ENCODE measurements at places on chromosomes 3 and 15. TPM values are rescaled to one million over a fixed set of nuclear protein-coding genes. Genes with fewer than 3 reads are reported as not detected.
A peak's percentile ranks its signal among the peaks of the same experiment; 100 is the strongest.

The MYLK gene
- total RNA-seq, result 17.2 TPM

The GPR160 gene
- total RNA-seq, result 1.3 TPM

The SLC24A5 gene
- total RNA-seq, result not detected

GRCh38 chr3:144265542-144266100 lies 294.0 kb downstream of the DIPK2A start:
- DNase-seq, result peak; percentile 74

DNA sequence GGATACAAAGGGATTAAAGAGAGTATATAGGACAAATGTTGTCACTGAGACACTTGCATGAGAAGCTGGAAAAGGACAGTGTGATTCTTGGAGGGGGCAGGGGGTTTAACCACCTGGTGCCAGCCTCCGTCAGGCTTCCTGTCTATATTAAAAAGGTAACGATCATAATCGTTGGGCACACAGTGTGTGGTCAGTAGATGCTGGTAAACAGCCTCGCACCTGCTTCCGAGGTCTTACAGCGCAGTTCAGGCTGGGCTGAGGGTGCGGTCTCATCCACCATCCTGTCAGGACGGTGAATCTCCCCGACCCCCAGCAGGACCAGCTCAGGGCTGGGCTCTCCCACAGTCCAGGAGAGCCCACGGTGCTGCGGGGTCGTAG lies 47.7 kb upstream of the SMAD6 start:
- DNase-seq, result no peak

DNA sequence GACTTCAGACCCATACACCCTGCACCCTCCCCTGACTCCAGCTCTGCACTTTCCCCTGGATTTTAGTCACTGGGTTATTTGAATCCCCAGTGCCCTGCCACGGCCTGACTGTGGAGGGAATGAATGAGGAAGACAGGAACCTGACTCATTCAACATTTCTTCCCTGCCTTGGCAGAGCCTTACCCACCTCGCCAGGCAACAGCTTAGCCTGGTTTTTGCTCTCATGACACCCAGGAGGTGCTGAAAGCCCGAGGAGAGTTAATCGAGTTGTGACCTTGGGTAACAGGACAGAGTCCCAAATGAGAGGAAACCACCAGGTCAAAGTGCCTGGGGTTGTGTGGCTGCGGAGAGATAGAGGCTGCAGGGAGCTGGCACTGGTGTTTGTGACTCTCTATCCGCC lies 128.3 kb downstream of the SMAD6 start:
- peak; percentile 48 for DNase-seq

The CLSTN2 gene
- total RNA-seq, result not detected

- no peak for DNase-seq
These were observed 34.4 kb downstream of the PSMD6 start for GRCh38 chr3:63988943-63989342.

DNA sequence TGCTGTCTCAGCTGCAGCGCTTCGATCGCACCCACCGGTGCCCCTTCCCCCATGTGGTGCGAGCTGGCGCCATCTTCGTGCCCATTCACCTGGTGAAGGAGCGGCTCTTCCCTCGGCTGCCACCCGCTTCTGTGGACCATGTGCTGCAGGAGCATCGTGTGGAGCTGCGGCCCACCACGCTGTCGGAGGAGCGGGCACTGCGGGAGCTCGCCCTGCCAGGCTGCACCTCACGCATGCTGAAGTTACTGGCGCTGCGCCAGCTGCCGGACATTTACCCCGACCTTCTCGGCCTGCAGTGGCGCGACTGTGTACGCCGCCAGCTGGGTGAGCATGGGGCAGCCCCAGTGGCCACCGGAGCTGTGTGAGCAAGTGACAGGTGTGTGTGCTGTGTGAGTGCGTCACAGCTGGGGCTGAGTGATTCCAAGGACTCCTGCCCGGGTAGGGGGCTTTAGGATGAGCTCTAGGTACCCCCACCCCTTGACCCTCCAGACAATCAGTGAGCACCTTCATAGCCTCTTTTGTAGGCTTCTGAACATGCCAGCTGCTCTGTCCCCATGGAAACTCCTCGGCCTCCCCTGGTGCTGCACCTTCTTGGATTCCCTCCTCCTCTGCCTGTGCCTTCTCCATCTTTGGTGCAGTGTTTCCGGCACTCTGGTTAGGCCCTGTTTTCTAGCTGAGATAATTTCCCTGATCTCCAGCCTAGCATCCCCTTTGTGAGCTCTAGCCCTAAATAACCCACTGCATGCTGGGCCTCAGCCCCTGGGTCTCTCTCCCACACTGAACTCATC lies 7.0 kb downstream of the C15orf39 start:
- no peak for DNase-seq

- peak; percentile 43 for DNase-seq
These were observed 12.6 kb upstream of the COL8A1 start for GRCh38 chr3:99625643-99626416.

GRCh38 chr3:30282154-30282696 lies 324.2 kb upstream of the TGFBR2 start:
- DNase-seq, result peak; percentile 78

The PROS1 gene
- total RNA-seq, result 5.2 TPM

- no peak for DNase-seq
These were observed 345.3 kb downstream of the TIGIT start for GRCh38 chr3:114639171-114639570.

The DZIP1L gene
- total RNA-seq, result 14.6 TPM

- no peak for DNase-seq
These were observed 7.1 kb downstream of the LRRK1 start for GRCh38 chr15:100926258-100926657.

DNA sequence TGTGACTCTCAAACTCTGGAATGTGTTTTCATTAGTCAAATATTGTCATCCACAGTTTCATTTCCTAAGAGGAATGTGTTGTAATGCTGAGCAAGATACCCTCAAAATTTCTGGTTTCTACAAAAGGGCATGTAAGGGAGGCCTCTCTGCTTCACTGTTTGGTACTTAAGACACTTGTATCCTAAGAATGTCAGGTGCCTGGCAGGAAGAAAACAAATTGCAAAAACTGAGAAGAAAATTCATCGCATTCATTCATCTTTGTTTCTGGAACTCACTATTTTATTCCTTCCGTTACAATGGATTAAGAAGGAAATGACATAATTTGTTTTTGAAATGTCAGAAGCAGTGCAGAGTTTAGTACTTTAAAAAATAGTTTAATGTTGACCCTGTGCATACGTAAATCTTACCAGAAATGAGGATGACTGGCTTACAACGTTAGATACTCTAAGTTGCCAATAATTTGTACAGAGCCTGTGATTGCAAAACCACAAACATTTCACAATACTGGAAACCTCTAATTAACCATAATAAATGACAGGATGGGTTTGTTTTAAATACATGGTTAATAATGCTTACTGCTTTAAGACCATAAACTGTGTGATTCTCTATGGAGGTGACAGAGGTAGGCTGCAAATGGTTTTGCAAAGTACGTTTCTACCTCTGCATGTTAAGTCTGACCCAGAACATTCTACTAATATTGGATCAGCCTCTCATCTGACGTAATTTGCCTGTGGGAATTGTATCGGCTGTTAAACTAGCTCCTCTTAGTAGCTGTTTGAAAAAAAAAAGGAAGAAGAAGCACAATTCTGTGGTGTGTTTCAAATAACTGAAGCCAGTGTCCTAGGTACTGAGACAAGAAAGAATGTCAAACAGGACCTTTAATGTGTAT lies 477.8 kb downstream of the RBMS3 start:
- peak; percentile 88 for DNase-seq

DNA sequence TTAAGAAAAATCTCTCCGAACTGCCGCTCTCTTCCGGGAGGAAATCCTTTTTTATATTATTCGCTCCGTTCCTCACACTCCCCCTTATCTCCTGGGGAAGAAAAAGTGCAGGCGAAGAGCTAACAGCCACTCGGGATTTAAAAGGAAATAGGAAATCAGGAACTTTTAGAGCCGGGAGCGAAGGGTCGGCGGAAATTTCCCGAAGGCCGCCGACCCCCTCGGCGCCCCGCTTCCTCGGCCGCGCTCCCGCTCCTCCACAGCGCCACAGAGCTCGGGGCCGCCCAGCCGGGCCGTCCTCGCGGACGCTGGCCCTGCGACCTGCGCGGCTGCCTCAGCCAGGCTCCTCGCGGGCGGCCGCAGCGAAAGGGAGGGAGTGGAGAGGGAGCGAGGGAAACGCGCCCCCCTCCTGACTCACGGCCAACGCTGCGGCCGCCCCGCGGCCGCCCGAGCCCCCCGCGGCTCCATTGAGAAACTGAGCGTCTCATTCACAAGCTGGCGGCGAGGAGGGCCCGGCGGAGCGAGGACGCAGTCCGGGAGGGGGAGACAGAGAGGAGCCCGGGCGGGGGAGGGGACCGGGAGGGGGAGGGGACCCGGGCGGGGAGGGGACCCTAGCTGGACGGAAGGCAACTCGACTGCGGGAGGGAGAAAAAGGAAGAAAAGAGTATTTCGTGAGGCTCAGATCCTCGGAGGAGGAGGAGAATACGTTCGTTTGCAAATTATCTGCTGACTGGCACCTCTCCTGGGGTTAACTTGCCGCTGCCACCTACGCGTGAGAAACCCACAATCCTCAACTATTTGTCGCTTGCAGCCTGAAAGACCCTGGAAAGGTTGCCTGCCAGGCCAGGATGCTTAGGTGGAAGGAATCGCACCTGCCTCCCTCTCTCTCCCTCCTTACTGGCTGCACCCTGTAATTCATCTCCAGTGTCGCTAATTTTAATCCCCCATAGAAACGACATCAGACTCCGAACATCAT lies at the start of gene PTPN9:
Gene PTPN9 (minus strand): TSS at position 368 of the 973 bp plus-strand sequence. CDS start 539 bp downstream, outside the sequence.
- peak; percentile 73 for DNase-seq

DNA sequence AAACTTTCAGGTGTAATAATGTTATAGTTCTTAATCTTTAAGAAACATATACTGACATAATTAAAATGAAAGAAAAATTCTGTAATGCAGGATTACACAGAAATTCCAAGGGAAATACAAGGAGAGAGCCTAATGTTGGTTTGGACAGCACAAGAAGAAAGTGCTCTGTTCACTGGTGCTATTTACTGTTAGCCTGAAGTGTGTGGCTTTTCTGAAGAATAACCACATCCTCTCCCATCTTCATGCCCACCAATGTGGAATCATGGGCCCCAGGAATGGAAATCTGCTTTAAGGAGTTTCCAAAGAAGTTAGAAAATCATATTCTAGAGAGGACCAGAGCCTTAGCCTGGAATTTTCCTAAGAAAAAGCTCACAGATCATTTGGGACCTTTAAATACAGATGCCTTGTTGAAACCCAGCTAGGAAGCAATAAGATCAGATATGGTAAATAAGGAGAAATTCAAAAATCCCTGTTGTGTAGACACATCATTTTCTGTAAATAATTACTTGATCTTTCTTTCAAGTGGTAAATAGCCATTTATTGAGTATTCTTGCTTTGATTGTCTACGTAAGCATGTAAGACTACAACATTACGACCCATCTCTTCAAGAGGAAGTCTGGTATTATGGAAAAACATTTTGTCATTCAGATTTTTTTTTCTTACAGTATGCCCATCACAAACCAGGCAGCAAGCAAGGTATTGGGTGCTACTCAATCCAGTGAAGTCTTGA lies 10.3 kb upstream of the USP50 start:
- DNase-seq, result no peak

DNA sequence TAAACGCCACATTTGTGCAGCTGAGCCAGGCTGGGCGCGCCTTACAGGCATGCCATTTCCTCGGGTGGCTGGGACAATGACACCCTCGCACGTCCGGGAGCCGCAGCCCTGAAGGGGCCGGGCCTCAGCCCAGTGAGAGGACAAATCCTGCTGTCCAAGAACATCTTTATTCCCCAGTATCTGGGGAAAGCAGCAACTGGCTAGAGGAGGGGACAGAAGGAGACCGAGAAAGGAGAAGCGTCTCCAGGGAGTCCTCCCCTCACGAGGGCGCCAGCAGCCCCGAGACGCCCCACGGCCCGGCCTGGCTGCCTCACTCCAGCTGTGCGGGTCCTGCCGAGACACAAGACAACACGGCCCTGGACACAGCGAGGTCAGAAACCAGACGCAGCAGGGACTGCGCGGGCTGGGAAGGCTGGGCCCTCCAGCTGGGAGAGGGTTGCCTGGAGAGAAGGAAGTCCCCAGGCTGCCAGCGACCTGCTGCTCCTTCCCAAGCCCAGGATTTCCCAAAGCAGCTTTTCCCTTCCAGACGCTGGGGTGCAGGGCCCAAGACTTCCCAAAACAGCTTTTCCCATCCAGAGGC lies 130.2 kb downstream of the CHSY1 start:
- DNase-seq, result peak; percentile 78

GRCh38 chr3:90055666-90056065 lies 948.2 kb downstream of the EPHA3 start:
- DNase-seq, result no peak

DNA sequence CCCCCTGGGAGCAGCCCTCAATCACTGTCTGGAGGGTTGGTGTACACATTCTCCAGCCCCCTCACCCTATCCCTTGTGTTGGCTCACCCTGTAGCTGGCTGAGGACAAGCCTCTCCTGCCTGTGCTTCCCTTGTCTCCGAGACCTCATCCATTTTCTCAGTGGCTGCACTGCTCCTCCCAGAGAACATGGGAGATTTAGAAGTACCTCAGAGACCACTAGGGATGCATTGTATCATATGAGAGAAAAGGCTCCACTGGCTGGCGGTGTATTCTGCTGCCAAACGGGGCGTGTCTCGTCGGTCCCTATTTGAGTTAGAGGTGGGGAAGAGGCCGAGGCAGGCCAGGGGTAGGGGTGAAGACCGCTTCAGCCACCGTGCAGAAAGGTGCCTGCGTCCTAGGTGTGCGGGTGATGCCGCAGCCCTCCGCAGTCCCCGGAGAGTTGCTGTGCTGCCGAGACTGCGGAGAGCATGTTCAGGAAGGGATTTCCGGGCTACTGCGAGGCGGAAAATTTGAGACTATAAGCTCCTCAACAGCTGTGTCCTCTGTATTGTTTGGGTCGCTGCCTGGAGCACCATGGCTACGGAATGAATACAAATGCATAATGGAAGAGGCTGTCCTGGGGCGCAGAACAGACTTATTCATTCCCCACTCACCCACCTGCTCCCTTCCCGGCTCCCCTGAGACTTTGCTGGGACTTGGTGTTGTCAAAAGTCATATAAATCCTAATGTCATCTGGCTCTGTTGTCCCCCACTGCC lies 43.8 kb downstream of the SPSB4 start:
- peak; percentile 48 for DNase-seq

GRCh38 chr3:85627932-85628331 lies 669.1 kb downstream of the CADM2 start:
- no peak for DNase-seq

GRCh38 chr15:100372739-100373119 lies 31.0 kb upstream of the ADAMTS17 start:
- DNase-seq, result no peak

GRCh38 chr3:81033684-81034083 lies 727.8 kb downstream of the GBE1 start:
- DNase-seq, result no peak

The CIDEC gene
- not detected for total RNA-seq

DNA sequence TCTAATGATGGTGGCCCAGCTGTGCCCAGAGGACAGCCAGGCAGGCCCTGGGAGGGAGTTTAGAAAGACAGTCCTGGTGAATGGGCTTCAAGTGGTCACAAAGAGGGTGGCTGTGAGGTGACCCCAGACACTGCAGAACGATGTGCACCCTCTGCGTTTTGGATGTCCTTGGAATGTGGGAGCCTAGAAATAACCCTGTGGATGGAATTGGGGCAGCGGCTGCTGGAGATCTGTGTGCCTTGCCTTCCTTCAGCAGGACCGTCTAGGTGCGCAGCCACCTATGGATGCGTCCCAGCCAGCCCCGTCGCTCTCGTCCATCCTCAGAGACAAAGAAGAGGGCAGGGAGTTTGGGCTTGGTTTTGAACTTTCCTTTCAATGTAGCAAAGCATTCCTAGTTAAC lies 46.5 kb downstream of the KLHL25 start:
- DNase-seq, result no peak
